ENCODE measurements at places on chromosomes 1 and 21.

DNA sequence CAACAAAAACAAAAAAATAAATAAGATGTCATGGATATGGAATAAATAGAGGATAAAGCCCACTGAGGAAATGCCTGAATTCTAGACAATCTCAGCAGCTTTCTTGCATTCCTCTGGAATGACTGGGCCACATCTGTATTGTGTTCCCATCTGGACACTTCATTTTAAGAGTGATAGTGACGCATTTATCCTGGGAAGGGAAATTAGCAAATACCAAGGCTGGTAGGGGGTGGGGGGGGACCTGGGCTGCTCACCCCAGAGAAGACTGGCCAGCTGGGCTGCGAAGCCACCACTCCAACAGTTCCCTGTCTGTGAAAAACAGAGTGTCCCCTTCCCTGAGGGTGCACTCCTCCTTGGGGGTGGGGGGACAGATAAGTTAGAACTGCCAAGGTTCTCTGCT is 106.3 kb downstream of the HIVEP3 start:
- DNase-seq = peak; percentile 78

DNA sequence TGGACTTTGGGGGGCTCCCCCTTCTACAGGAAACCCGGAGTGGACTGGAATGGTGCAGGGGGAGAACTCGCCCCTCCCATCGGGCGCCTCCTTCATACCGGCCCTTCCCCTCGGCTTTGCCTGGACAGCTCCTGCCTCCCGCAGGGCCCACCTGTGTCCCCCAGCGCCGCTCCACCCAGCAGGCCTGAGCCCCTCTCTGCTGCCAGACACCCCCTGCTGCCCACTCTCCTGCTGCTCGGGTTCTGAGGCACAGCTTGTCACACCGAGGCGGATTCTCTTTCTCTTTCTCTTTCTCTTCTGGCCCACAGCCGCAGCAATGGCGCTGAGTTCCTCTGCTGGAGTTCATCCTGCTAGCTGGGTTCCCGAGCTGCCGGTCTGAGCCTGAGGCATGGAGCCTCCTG is at the start of gene TNFRSF14:
Gene TNFRSF14 (plus strand): TSS at position 95 of the 401 bp plus-strand sequence. CDS start 294 bp downstream, at position 389.
- DNase-seq = no peak

DNA sequence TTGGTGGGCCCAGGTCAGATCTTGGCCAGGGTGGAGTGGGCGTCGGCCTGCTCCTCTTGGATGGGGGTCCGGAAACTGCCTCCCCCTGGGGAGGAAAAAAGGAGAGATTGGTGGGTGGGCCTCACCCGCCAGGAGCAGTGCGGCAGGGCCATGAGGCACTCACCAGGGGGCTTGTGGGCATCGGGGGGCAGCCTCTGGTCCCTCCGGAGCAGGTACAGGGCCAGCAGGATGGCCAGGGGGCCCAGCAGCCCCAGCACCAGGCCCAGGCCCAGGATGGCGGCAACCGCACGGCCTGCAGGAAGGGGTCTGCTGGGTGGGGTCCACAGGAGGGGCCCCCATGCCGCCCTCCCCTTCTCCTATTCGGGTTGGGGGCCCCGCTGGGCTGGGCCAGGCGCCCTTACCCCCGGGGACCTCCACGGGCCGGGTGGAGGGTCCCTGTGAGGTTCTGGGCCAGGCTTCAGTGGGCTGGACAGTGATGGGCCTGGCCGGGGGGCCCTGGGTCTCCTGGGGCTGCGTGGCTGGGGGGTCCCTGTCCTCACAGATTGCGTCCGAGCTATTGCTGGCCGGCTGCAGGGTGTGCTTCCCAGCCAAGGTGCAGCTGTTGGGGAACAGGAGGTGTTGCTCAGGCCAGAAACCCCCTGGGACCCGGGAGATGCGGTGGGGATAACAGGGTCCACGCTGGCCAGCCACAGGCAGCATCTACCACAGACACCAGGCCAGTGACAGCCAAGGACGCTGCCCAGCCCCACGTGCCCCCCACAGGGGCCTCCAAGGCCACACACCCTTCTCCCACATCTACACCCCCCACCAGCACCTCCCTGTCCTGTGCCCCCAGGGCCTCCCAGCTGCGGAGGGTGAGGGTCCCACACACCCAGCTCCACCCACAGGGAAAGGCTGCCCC is 2.2 kb downstream of the TNFRSF4 start:
- DNase-seq = no peak

- peak; percentile 43 for DNase-seq
Measured at GRCh38 chr1:16967095-16967575, 13.3 kb downstream of the MFAP2 start.

GRCh38 chr1:85049735-85050166 is 1.5 kb upstream of the MCOLN3 start:
- no peak for DNase-seq

- DNase-seq = no peak
Measured at GRCh38 chr1:162300057-162300917, 76.4 kb downstream of the SPATA46 start.

DNA sequence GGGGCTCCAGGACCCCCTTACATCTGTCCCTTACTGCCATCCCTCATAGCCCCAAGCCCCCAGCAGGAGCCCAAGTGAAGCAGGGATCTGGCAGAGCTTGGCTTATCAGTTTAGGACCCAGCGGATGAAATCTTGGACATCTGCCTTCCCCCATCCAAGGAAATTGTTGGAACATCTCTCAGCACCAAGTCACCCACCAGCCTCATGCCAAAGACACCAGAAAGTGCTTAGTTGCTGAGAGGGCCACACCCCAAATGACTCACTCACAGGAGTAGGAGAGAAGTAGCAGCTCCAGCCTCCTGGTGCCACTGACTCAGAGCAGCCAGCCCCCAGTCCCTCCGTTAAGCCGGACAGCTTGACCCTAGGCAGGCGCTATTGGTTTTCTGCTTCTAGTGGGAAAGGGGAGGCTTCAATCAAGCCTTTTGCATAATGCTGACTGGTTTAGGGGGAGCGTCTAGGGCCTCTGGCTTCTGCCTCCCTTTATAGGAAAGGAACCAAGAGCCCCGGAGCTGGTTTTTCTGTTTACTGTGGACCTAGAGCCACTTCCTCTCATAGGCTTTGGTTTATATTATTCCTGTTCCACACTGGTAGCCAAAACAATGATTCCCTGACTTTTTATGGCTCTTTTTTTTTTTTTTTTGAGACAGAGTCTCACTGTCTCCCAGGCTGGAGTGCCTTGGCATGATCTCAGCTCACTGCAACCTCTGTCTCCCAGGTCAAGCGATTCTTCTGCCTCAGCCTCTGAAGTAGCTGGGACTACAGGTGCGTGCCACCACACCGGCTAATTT is 114.2 kb upstream of the IPO9 start:
- peak; percentile 100 for DNase-seq

DNA sequence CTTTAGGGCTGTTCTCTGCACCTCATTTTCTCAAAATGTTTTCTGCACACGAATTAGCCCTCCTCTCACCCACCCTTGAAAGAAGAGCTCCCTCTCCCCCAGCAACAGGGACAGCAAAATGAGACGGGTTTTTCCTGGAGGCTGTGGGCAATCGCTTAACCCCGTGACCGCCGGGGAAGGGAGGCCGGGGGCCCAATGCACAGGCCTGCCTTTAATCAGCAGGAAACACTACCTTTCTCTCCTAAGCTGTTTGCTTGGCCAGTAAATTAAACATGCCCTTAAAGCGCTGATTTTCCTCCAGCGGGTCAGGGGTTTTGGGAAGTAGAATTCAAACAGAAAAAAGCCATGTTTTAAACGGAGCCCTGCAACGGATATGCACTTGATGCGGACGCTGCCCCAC is 114.4 kb downstream of the PRDM16 start:
- no peak for DNase-seq

DNA sequence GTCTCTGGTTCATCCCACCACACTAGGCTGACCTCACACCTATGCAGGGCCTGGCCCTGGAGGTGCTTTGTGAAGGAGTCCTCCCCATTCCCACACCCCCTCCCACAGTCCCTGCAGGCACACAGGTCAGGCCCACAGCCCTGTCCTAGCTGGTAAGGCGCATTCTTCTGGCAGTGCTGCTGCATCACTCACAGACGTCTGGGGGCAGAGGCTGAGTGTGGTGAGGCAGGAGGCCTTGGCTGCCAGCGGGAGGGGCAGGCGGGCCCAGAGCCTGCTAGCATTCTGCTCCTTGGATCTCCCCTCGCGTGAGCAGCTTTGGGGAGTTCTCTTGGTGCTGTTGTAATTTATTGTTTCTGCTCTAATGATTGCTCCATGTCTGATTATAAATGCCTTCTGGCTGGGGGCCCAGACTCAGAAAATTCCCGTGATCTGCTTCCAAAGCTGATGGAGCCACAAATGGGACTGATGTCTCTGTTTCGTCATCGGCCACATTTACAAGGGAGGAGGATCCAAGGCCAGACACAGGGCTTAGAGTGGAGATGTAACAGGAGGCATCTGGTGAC is 62.9 kb downstream of the TRABD2B start:
- DNase-seq = peak; percentile 59

DNA sequence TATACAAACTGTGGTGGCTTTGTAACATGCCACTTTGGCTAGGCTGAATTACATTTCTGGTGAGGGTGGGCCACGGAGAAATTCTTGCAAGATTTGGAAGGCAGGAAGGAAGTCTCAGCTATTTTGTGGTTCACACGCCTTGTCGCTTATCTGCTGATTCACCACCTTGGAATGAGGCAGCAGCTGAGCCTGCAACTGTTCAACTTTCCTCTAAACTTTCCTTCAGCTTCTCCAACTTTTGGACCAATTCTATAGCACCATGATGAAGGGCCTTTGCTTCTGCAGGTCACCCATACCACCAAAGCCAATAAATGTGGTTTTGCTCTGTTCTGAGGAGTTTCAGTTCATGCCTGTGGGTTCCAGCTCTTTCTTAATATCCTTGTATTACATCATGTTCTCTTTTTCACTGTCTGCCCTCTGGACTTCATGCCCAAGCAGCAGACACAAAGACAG is 337.6 kb upstream of the SNX7 start:
- DNase-seq = peak; percentile 94

DNA sequence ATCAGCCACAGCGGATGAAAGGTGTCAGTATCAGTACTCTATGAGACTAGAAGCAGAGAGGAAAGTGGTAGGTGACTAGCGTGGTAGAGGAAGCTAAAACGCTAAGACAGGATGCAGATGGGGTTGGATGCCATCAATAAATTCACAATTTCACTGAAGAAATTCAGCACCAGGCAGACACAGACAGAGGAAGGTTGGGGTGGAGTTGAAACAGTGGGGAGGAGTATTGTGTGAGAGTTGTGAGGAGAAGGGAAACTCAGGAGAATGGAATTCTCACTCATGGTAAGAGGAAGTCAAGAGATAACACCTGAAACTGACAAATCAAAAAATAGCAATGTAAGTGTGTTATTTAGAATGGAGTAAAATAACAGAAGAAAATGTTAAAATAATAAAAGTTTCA is 208.5 kb upstream of the DAB1 start:
- no peak for DNase-seq

DNA sequence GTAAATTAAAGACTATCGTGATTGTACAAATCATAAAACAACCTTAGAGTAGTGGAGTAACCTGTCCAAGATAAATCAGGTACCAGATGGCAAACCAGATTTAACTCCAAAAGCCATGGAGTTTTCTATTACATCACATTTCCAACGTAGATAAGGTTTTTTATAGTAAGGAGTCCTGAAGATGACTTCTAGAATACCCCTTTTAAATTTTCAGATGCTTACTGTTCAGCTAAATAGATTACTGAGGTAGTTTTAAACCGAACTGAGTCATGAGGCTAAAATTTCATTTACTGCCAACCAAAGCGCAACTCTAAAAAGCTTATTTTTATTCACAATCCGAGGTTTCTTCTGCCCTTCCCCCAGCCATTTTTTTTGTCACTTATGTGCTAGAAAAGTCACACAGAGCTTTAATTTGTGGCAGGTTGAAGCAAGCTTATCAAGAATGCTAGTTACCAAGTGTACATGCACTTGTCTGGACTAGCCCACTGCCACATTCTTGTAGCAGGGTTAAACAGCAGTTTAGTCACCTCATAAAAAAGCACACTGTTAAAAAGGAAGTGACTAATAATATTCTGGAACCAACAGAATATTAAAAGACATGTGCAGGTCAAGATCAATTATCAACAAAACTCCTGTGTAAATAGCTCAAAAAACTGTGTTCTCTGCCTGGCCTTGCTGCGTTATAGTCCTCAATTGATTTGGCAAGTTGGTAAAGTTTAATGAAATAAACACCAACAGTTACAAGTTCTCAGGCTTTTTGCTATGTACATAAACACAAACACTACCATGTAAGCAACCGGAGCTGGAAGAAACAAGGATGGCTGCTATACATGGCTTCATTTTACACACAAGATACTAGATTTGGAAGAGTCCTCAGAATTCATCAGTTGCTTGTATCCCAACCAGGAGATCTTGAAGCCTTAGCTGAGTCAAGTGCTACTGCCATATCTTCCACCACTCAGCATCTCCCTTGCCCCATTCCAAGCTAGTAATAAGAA is 180.3 kb upstream of the DMRTA2 start:
- DNase-seq = peak; percentile 9

DNA sequence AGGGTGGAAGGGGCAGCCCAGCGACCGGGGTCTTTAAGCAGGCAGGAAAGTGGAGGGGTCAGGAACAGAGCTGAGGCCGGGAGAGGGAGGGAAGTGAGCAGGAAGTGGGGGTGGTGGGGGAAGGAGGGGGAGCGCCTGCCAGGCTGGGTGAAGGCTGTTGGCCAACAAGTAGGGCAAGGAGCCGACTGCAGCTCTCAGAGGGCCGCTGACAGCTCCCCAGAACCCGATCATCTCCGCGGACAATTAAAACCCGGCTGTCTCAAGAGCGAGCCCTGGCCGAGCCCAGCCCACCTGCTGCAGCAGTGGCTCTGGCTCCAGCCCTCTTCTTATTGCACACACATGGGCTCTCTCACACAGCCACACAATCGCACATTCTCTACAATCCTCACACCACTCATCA is 51.6 kb downstream of the GRIK3 start:
- DNase-seq = no peak

DNA sequence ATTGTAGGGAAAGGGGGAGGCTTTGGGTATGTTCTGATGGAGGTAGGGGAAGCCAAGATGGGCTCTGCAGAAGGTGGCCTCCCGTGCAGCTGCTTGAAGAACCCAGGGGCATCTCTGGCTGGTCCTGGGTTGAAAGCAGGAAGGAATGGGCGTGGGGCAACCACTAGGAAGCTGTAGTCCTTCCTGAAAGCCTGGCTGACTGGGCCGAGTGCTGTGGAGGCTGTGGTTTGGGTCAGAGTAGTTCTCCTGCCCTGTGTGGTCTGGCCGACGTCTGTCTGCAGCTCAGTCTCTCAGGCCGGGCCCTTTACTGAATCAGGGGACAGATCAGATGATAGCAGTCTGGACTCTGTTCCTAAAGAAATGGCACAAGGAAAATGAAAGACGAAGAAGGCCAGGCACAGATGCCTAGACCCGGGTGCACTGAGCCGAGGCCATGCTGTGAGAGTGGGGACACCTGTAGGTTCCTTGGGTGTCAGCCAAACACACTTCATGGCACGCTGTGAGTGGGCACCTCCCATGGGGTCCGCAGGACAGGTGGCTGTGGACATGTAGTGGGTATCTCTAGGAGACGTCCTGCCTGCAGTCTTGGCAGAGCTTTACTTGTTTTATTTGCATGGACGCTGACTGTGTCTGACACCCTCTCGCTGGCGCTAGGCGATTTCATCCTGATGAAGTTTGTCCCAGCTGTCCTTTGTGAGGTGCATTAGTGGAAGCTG is 87.0 kb downstream of the POFUT2 start:
- DNase-seq = no peak

GRCh38 chr1:35564037-35564883 is 6.7 kb downstream of the NCDN start:
- no peak for DNase-seq

GRCh38 chr1:156368157-156368658 is 803 bp upstream of the RHBG start:
- no peak for DNase-seq
